ENCODE measurements at places on chromosomes 3 and 15.

DNA sequence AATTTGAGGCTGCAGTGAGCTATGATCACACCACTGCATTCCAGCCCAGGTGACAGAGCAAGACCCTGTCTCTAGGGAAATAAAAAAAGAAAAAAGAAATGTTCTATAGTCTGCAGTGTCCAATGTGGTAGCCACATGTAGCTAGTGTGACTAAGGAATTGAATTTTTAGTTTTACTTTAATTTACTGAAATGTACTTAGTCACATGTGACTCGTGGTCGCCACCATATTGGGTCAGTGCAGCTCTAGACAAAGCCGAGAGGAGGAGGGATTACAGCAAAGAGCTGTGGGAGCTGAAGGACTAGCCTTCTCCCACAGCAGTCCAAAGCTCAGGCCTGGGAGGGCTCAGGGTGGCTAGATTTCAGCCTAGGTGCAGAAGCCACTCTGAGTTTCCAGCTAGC lies 65.9 kb upstream of the NTRK3 start:
- DNase-seq, result no peak

DNA sequence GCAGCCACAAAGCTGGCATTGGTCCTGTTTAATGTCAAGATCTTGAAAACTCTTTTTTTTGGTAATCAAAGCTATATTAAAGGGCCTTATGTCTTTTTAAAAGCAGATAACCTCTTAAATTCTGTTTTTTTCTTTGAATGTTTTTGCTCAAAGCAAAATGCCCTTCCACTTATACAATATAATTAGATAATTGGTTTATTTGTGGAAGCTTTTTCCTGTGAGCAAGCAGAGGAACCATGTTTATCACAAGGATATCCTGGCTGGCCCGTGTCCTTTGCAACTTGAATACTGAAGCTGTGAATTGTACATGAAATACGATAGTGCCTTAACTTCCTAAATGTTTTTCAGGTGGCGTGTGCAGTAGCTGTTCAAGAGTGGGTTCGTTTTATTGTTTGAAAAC lies 2.6 kb downstream of the ST3GAL6 start:
- DNase-seq, result no peak

DNA sequence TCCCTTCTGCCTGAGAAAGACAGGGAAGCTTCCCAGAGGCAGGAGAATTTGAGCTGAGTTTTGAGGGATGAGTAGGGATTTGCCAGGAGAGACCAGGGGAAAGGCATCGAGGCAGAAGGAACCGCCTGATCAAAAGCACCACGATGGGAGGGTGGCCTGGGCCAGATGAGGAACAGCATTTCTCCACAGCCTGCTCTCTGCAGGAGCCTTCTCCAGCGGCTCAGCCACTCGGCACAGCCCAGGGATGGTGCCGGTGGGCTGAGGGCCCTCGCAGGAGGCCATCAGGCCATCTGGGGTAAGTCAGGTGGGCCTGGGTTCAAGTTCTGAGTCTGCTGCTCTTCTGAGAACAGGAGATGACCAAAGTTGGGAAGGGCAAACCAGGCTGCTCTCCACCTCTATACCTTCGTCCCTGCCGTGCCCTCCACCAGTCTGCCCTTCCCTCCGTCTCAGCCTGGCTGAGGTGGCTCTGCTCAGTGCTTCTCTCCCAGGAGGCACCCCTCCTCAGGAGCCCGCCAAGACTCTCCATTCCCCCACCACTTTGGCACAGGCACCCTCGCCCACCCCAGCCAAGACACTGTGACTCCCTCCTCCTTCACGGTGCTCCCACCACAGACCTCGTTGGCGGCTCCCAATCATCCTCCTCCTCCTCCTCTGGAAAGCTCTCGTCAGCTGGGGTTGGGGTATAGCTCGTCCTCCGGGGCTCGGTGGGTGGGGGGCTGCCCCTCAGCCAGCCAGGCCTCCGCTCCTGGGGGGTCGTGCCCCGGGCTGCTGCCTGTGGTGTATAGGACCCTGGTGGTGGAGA lies 34.9 kb downstream of the GRIP2 start:
- DNase-seq, result no peak

DNA sequence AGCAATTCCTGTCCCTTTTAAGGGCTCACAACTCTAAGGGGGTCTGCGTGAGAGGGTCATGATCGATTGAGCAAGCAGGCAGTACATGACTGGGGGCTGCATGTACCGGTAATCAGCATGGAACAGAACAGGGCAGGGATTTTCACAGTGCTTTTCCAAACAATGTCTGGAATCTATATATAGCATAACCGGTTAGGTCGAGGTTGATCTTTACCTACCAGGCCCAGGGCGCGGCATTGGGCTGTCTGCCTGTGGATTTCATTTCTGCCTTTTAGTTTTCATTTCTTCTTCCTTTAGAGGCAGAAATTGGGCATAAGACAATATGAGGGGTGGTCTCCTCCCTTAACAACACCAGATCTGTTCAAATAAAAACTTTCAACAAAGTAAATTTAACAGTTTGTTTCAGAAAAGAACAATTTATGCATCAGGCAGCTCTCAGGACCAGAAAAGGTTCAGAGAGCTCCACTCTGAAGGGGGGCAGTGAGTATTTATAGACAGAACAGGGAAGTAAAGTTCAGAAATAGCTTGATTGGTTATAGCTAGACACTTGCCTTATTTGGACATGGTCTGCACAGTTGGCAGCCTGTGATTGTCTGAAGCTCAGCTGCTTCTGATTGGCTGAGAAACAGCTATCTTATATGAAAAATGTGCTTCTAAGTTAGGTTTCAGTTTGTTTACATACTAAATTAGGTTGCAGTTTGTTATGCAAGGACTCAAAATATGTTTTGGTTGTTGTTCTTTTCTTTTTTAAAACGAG lies 17.2 kb upstream of the B4GALT4 start:
- no peak for DNase-seq

- no peak for DNase-seq
Measured at GRCh38 chr3:7421065-7421464, 560.1 kb downstream of the GRM7 start.

DNA sequence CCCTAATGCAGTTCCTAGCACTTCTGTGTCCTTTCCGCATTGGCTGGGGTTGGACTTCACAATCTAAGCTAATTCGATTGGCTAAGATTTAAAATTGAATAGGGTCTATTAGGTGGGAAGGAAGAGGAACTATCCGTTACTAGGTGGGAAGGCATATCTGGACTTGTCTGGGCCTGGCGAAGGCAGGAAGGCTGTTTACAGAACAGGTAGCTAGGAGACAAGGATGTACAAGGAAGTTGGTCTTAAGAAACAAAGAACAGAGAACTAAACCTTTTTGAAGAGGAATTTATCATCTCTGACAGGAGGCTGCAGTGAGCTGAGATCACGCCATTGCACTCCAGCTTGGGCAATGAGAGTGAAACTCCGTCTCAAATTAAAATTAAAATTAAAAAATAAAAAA lies 17.3 kb upstream of the ATG7 start:
- DNase-seq, result no peak

- no peak for DNase-seq
Measured at GRCh38 chr3:123075359-123075758, 8.5 kb downstream of the PDIA5 start.

DNA sequence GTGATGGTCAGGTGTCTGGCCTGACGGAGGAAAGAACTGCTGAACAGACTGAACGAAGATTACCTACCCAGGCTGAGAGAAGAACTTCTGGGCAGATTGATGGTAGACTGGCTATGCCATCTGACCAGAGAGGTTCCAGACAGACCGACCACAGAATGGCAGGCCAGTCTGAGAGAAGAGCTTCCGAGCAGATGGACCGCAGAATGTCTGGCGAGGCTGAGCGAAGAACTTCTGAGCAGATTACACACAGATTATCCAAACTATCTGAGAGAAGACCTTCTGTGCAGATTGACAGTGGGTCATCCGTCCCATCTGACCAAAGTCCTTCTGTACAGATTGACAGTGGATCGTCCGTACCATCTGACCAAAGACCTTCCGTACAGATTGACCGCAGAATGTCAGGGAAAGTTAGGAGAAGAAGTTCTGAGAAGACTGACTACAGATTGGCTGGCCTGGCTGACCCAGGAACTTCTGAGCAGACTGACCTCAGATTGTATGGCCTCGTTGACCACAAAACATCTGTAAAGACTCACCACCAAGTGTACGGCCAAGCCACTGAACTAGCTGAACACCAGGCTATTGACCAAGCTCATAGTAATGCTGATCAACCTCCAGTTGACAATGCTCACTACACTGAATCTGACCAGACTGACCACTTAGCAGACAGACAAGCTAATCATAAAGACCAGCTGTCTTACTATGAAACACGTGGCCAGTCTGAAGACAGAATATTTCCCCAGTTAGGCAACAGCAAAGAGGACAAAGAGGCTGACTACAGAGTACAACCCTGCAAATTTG lies 812 bp downstream of the TEX55 start:
- no peak for DNase-seq

Measured in stimulated activated CD4-positive, alpha-beta T cell treated with anti-CD3 and anti-CD28 coated beads, Interleukin-12 subunit alpha, Interleukin-12 subunit beta, amount 100 ng/mL, for 24 hours (primary cell).